ENCODE measurements at places on chromosomes 12 and 14.

GRCh38 chr12:27966870-27967269 is 5.7 kb downstream of the PTHLH start:
- no peak for DNase-seq

- no peak for DNase-seq
Measured at GRCh38 chr14:22489957-22490950, 98.8 kb downstream of the DAD1 start.

DNA sequence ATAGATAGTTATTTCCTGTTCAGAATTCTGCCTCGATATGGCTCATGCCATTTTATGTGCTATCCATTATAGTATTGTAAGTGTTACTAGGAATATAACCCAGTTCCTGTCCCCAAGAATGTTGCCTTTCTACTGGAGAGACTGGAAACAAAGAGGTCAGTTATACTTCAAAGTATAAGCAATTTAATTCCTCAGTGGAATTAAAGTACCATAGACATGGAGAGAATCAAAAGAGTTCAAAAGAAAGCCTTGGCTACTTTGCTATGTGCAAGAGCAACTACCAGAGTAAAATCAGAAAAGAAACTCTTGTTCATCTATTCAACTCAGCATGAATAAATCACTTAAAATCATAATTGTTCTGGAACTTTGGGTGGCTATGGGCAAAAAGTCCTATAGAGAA is 173.2 kb upstream of the EEA1 start:
- DNase-seq: no peak

- no peak for DNase-seq
Measured at GRCh38 chr14:81506487-81506886, 27.2 kb downstream of the SEL1L start.

DNA sequence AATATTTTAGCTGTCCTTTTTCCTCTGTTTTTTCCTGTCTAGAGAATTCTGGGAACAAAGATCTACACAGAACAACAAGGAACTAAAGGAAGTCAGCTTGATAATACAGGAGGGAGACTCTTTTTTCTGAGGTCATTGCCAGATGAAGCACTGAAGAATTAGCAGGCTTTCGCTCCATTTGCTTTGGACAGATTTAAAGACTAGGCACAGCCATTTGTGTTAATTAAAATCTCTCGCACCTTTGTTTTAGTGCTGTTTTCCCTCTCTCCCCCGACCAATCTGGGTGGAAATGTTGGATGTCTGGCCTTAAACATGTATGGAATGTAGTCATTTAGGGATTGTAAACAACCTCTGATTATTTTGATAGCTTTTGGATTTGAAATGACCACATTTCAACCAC is 9.6 kb upstream of the GPHN start:
- no peak for DNase-seq

- DNase-seq: peak; percentile 82
Measured at GRCh38 chr12:22255097-22255496, 79.4 kb downstream of the ST8SIA1 start.

- no peak for DNase-seq
Measured at GRCh38 chr12:52628111-52628507, 9.8 kb upstream of the KRT73 start.

DNA sequence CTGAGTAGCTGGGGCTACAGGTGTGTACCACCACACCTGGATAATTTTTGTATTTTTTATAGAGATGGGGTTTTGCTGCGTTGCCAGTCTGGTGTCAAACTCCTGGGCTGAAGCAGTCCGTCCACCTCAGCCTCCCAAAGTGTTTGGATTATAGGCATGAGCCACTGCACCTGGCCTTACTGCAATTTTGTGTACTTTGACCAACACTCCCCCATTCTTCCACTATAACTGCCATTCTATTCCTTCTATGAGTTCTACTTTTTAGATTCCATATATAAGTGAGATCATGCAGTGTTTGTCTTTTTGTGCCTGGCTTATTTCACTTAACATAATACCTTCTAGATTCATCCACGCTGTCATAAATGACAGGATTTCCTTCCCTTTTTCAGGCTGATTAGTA is 199.1 kb downstream of the NUBPL start:
- DNase-seq: no peak

DNA sequence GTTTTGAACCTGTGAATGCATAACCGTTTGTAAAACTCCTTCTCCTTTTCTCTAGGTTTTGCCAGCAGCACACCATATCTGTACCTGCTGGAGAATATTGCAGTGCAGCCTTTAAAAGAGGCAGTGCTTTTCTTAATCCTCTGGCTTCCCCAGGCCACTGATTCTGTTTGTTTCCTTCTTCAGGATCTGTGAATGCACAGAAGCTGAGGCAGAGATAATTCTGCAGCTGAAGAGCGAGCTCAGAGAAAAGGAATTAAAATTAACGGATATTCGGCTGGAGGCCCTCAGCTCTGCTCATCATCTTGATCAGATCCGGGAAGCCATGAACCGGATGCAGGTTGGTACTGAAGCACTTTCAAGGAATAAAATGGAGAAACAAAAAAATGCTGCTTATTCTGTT is 348.7 kb downstream of the NAV3 start:
- DNase-seq: no peak

DNA sequence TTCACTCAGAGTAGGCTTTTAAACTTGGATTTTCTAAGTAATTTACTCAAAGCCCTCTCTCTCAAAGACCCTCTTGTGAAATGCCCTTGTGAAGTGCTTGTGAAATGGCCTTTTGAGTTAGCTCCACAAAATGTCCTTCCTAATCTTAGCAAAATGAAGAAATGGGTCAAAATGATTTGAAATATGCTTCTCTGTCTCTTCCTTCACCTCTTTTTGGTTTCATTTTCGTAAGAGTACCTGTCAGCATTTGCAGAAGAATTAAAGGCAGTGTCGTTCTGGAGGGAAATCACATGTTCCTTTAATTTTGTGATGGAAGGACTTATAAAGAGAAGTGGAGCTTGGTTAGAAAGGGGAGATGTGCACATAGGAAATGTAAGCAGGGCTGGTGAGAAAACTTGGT is 93.7 kb downstream of the HMGA2 start:
- DNase-seq: no peak

- peak; percentile 72 for DNase-seq
Measured at GRCh38 chr14:20530771-20531571, 25.6 kb downstream of the RNASE10 start.

- no peak for DNase-seq
Measured at GRCh38 chr12:19938031-19938430, 430.3 kb upstream of the PDE3A start.

GRCh38 chr14:65180725-65181025 is 78.4 kb upstream of the MAX start:
- no peak for DNase-seq

GRCh38 chr12:81114226-81114625 is 36.3 kb downstream of the ACSS3 start:
- no peak for DNase-seq

GRCh38 chr14:58972233-58973017 is 216.0 kb upstream of the DAAM1 start:
- no peak for DNase-seq

- no peak for DNase-seq
Measured at GRCh38 chr12:46956451-46957035, 122.9 kb upstream of the PCED1B start.

- no peak for DNase-seq
Measured at GRCh38 chr14:64388533-64389285, 556 bp downstream of the MTHFD1 start.

DNA sequence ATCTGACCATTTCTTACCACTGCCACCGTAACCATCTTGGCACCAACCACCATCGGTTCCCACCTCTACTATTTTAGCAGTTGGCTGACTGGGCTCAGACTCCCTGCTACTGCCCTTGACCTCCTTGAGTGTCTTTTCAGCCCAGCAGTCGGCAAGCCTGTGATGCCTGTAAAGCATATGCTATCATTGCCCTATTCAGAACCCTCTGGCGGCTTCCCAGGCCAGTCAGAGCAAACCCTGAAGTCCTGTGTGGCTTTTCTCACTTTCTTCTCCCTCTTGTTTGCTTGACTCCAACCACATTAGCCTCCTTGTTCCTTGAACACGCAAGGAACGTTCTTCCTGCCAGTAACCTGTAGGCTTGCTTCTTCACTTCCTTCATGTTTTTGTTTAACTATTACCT is 6.2 kb downstream of the IRAK3 start:
- no peak for DNase-seq

DNA sequence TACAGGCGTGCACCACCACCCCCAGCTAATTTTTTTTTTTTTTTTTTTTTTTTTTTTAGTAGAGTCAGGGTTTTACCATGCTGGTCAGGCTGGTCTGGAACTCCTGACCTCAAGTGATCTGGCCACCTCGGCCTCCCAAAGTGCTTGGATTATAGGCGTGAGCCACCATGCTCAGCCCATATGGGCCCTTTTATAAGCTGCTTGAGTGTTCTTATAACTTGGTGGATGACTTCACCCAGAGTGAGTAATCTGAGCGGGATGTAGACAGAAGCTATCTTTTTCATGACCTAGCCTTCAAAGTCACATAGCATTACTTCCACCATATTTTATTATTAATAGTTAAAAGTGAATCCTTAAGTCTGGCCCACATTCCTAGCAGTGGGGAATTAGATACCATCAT is 16.4 kb downstream of the BBOF1 start:
- DNase-seq: no peak

DNA sequence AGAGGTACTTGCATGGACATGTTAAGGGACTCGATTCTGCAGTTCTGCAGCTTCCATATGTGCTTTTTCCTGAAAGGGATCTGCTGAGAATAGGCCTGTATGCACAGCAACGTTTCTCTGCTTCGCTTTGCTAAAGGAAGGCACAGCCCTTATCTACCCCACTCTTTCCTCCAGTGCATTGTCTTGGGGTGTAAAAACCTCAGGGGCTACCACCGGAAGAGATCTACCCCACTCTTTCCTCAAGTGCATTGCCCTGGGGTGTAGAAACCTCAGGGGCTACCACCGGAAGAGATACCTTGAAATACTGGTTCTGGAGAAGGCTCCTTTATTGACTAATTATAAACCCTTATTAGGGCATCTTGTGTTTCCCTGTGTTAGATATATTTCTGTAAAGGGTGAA is 52.9 kb downstream of the SEL1L start:
- DNase-seq: no peak

- DNase-seq: no peak
Measured at GRCh38 chr12:6157482-6157881, 33.0 kb upstream of the VWF start.

DNA sequence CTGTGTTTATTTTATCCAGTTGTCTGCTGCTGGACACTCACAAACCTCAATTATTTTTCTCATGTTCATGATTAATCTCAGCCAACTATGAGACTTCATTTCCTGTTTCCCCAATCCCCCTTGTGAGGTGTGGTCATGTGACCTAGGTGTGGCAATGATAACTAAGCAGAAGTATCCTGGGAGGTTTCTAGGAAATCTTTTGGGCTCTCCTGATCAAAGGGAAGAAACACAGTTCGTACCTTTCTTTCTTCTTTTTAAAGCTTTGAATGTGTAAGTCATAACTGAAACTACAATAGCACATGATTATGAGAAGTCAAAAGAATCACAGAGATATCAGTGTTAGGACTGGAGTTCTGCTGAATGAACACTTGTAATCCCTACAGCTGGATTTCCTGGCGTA is 34.4 kb upstream of the MANSC4 start:
- DNase-seq: no peak

DNA sequence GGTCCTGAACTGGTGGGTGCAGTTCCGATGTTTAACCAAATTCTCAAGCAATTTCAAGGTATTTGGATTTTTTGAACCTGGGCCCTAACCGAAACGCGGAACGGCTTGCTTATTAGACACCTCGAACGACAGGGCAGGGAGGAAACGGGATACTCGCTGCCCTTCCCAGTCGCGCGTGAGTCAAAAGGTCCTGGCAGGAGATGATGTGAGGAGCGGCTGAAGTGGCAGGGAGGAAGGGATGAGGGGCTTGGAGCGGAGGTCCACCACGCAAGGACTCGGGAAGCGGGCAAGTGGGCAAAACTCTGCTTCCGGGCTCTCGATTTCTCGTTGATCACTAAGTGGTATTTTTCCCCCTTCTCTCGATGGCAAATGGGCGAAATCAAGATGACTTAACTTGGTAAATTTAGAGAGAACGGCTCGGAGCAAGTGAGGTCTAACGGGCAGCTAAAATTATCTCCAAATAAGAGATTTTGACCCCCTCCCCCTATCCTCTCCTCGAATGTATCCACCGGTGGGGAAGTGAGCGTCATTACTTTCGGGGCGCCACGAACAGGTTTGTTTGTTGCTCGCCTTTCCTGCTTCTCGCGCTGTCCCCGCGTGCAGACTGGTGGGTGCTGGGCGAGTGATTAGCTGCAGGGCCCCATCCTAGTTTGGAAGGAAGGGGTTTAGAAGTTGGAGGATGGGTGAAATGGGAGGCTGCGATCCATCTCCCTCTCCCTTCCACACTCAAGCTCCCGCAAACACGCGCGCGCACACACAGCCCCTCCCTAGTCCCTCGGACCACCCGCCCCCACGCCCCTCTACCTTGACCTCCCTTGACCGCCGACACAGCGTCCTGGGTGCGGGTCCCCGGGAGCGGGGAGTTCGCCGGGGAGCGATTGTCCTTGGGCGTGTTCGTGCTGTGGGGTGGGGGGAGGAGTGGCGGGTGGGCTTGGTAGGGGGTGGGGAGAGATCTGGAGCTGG is 986 bp upstream of the NTF3 start:
- DNase-seq: no peak

- DNase-seq: no peak
Measured at GRCh38 chr14:100851946-100852620, 26.2 kb downstream of the MEG3 start.

DNA sequence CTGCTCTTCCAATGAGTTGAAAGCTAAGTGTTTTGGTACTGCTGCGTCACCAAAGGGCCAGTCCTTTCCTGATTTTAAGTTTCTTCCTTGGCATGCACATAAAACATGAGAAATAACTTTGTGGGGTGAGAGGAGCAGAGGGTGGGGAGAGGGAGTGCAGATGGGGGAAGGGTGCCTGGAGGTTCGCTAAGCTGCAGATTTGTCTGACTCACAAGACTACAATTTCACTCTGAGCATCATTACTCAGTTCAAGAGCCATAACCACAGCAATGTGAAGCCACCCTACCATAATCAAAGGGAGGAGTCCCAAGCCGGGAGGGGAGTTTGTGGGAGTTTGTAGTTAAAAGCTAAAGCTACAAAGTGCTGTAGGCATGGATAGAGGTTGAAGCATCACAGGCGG is 136.1 kb downstream of the ANO2 start:
- no peak for DNase-seq

GRCh38 chr14:99685596-99685995 is 1.5 kb downstream of the CYP46A1 start:
- DNase-seq: no peak

- DNase-seq: no peak
Measured at GRCh38 chr12:57627501-57628279, 5.3 kb downstream of the B4GALNT1 start.

- no peak for DNase-seq
Measured at GRCh38 chr14:100692859-100693558, 33.7 kb upstream of the DLK1 start.

GRCh38 chr14:37623426-37623951 is 28.1 kb downstream of the TTC6 start:
- no peak for DNase-seq

- no peak for DNase-seq
Measured at GRCh38 chr12:12018454-12018853, 52.3 kb upstream of the BCL2L14 start.
